ENCODE measurements at places on chromosomes 6 and 20.

GRCh38 chr20:47529840-47530239 is 28.2 kb downstream of the NCOA3 start:
- no peak for DNase-seq

GRCh38 chr6:152605941-152606340 is 31.2 kb downstream of the SYNE1 start:
- no peak for DNase-seq

DNA sequence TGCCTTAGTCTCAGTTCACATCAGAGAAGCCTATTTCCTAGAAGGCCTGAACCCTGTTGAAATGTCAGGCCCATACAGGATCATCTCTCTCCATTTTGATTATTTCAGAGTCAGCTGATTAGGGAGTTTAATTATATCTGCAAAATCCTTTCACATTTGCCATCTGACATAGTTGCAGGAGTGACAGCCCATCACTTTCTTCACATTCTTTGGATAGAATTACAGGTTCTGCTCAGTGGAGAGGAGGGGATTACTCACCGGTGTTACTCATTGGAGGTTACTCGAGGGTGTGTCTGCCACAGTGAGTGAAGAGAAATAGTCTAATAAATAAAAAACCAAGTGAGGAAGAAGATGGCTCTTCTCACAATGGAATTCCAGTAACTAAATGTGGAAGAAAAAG is 216.8 kb downstream of the TMEM242 start:
- DNase-seq = no peak

DNA sequence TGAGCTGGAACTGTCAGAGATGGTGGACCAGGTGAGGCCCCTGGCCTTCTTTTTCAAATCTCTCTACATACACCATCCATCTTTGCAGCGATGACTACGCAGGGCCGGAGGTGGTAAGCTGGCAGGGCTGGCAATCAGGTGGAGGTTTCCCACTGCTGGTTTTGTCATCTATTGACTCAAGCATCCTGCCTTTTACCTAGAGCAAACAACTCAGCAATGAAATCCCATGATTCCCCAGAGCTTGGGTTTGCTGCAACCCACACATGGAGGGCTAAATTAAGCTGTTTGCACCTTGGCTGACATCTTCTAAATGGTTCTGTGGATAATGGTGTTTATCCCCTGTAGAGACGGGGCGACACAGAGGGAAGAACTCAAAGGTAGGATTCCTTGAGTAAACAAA is 170.2 kb downstream of the SCP2D1 start:
- DNase-seq = peak; percentile 64

- no peak for DNase-seq
Measured at GRCh38 chr6:79632580-79632979, 1.5 kb downstream of the SH3BGRL2 start.

DNA sequence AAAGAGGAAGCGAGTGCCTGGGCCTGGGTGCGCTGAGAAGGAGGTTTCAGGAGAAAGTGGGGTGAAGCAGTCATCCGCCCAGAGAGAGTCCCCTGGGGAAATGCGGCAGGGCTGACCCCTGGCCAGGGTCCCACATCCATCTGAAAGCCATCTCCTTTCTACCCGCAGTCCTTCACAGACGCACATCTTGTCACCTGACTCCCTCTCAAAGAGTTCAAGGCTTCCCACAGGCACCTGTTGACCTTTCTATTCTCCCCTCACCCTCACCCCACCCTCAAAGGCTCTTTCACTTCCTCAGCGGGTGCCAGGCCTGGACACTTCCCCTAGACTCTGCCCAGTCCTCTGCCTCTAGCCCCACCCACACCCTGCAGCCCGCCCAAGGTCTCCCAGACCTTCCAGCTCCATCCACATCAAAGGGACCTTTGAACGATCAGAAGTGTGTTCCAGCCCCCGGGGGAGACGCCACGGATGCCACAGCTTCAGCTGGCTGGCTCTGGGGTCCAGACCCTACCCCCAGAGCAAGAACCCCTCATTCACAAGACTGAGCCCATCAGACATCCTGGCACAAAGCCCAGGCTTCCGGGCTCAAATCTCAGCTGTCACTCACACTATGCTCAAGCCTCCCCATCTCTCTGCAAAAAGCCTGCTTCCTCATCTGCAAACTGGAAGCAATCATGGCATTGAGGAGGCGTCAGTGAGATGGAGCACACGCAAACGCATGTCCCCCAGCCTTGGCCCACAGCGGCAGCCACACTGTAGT is 2.1 kb downstream of the CTSZ start:
- DNase-seq = no peak

GRCh38 chr20:19661717-19662636 is 96.1 kb upstream of the RIN2 start:
- peak; percentile 34 for DNase-seq

DNA sequence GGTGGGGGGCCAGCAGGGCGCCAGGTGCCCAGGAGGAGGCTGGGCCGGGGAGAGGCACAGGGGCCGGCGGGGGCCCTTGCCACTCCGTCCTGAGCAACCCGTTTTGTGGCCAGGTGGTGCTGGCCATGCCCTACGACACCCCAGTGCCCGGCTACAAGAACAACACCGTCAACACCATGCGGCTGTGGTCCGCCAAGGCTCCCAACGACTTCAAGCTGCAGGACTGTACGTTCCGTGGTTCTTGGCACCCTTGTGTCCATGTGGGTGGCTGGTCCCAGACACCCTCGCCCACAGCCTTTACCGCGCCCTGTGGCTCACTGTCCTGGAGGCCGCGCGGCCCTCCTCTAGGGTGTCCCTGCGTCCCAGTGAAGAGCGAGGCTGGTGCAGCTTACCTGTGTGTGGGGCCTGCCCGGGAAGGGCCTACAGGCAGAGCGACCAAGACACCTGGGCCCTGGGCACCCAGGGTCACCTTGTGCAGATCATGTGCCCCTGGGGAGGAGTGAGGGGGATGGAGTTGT is 28.7 kb downstream of the PYGB start:
- no peak for DNase-seq

DNA sequence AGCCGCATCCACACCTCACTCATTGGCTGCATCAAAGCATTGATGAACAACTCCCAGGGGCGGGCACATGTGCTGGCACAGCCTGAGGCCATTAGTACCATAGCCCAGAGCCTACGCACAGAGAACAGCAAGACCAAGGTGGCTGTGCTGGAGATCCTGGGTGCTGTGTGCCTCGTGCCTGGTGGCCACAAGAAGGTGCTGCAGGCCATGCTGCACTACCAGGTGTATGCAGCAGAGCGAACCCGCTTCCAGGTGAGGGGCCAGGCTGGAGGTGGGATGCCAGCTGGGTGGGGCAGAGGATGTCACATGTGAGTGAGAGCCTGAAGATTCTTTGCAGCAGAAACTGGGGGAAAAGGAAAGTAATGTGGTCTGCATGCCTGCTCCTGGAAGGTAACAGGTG is 66.7 kb downstream of the MOCS1 start:
- DNase-seq = no peak

DNA sequence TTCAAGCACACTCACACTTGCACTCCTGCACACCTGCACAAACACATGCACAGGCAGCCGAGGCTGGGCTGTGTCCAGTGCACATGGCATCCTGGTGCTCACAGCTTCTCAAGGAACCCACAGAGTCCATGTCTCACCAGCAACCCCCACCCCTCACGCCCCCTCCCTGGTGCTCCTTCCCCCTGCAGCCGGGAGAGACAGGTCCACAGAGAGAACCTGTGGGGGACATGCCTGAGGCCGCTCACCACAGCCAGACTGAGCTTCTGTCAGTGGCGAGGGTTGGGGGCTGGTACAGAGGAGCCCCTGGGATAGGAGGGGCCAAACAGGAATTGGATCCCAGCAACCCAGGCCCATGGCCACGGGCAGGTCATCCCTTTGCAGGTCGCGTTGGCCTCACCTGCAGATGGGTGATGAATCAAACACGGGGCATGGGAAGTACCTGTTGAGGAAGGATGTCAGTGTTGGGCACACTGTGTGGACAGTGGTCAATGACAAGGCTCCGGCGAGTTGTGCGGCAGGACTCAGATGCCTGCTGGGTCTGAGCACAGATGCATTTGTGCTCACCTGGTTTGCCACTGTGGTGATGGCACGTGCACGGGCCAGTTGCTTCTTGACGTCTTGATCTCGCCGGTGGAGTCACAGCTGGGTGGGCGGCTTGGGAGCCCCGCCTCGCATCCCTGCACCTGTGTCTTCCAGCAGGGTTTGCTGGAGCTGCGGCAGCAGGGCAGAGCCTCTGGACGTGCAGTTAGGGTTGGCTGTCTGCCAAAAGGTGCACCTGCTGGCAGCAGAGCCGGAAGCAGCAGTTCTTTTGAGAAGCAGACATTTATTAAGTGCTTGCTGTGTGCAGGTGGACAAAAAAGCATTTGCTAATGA is 113.0 kb downstream of the ERMARD start:
- peak; percentile 85 for DNase-seq

DNA sequence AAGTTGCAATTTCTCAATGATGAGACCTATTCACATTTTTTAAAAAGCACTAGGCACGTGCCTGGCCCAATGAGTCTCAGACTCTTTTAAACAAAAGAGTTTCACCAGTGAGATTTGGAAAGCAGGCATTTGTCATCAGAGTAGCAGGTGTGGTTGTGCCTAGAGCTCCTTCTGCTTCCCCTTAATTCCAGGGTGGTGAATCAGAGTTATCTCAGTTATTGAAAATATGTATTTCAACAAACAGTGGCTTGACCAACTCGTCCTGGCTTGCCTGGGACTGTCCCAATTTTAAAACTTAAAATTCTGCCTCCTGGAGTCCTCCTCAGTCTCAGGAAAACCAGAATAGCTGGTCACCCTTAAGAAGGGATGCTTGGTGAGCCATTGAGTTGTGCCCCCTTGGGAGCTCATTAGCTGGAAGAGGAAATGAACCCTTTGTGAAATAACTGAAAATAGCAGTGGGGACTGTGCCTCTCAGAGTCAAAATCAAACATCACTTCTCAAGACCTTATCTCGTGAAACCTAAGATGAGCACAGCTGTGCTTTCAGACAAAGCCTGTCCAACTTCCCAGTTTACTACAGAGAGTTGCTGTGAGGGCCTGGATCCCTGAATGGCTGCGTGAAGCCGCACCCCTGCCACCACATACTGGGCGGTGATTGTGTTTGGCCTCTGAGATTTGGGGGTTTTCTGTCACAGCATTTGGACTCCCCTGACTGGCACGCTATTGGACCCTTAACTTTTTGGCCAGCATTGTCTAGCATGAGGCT is 116.3 kb downstream of the ANKRD60 start:
- DNase-seq = no peak

DNA sequence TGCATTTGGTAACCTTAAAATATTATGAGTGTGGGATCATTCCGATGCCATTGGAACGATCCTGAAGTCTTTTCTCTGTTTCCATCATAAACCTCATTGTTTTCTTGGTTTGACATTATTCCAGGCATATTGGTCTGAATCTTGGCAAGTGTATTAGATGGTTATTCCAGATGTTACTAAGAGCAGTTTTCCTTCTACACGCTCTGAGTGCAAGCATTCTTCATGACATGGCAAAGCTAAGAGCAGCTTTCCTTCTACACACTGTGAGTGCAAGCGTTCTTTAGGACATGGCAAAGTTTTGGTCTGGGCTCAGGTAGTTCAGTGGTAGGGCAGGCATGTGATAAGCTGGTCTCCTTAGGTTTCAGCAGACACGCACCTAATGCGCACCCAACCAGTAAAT is 53.0 kb downstream of the SMOC2 start:
- DNase-seq = no peak

DNA sequence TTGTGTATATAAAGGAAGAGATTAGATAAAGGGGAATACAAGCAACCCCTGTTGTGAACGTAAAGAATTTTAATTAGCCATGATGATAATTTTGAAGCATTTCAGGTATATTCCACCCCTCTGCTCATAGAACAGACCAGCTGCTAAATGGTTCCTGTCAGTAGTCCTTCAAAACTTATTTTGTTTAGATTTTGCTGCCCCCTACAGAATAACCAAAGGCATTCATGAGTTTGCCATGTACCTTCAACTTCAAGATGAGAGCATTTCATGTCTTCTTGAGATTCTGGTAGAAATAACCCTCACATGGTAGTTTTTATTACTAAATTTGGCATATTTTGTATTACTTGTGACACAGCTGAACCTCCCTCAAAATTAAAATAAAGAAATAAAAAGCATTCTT is 1586.7 kb downstream of the HACE1 start:
- DNase-seq = no peak

GRCh38 chr6:6635869-6636268 is 47.3 kb downstream of the LY86 start:
- DNase-seq = no peak

GRCh38 chr20:49892817-49893216 is 22.5 kb downstream of the SPATA2 start:
- DNase-seq = no peak

- DNase-seq = no peak
Measured at GRCh38 chr6:156593127-156593526, 184.1 kb upstream of the ARID1B start.

GRCh38 chr6:150470960-150471665 is 102.3 kb downstream of the IYD start:
- no peak for DNase-seq

- no peak for DNase-seq
Measured at GRCh38 chr20:48490961-48491831, 336.6 kb downstream of the PREX1 start.

DNA sequence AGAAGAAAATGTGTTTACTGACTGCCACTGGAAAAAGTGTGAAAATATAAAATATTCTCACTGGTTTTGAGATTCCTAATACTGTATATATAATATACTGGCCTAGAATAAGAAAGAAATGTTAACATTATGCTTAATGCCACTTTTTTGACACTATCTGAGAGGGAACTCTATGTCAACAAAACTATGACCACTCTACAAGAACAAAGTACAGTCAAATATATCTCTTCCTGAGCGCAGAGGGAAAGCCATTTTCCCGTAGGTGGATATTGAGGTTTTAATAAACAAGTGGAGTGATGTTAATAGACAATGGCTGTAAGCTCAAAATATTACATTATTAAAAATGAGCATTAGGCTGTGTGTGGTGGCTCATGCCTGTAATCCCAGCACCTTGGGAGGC is 24.9 kb downstream of the LYRM4 start:
- DNase-seq = no peak

DNA sequence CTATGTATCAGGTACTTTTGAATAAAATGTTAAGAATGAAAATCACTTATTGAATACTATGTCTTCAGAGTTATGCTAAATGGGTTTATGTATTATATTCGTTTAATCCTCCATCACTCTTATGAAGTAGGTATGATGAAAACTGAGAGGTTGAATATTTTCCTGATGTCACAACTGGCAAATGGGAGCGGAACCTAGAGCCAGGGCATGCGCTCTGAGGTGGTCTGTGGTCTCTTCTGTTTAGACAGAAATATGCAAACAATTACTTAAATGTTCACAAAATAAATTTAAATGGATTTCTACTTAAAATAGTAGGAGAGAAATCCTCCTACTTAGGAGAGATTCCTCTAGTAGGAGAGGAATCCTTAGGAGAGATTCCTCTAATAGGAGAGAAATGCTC is 21.3 kb upstream of the UTRN start:
- no peak for DNase-seq

Measured in NCI-H510A (cell line).